ENCODE measurements at places on chromosomes 2 and 18.

GRCh38 chr2:158135096-158135495, 33.4 kb downstream of the UPP2 start:
- DNase-seq, result no peak

- DNase-seq, result no peak
These were observed 21.6 kb upstream of the ARHGEF4 start for GRCh38 chr2:130814931-130815680.

GRCh38 chr2:12321886-12322285, 394.9 kb upstream of the TRIB2 start:
- no peak for DNase-seq

DNA sequence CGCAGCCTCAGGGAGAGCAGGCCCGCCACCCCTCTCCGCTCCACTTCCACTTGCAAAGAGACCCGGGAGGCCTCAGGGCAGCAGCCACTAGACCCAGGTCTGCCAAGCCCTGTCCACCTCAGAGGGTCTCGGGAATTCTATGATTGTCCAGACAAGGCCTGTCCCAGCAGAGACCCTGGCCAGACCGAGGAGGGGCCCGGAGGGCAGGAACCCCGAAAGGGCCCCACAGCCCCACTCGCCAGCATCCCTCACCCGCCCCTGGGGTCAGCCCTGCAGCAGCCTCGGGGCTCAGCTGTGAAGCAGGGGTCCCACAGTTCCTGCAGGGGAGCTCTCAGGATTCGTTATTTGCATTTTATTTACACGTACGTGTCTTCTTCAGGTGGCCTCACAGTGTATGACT, 269.5 kb downstream of the EIPR1 start:
- DNase-seq, result no peak

DNA sequence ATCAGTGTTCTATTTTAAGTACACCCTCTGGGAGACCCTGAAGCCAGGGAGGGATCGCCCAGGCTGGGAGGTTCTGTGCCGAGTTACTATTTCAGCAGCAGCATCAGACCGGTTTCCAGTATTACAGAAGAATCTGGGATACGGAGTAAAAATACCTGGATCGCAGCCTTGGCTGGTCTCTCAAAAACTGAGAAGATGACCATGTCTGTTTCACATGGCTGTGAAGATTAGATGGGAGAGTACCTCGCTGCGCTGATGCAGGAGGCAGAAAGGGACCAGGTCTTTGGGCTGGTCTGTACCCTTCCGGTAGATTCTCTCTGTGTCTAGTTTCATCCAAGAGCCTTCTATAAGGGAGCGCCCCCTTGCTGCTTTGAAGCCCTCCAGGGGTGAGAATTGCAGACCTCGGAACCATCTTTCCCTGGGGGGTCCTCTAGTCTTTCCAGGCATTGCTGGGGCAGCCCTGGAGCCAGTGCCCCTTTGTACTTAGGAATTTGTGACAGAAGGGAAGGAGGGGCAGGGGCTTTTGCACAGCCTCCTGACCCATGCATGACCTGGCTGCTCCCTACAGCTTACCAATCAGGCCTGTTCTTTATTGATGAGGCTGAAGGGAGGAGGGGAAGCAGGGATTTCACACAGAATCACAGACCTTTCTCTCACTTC, 56.3 kb upstream of the MAPRE3 start:
- no peak for DNase-seq

DNA sequence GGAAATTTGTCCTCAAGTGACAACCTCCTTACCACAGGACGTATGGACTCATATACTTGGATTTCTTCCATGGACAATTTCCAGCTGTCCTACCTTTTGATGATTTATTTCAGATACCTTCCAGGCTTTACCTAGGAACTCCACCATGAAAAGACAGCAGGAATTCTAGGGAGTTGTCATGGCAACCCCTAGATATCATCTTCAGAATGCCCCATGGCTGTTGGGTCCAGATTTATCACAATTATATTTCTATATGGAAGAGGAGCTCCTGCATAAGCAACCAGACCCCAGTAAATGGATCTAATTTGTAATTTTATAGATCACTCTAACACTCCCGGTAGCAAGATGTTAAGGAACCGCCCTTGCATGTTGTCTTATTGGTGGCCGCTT, 102.3 kb upstream of the ZNF521 start:
- no peak for DNase-seq

DNA sequence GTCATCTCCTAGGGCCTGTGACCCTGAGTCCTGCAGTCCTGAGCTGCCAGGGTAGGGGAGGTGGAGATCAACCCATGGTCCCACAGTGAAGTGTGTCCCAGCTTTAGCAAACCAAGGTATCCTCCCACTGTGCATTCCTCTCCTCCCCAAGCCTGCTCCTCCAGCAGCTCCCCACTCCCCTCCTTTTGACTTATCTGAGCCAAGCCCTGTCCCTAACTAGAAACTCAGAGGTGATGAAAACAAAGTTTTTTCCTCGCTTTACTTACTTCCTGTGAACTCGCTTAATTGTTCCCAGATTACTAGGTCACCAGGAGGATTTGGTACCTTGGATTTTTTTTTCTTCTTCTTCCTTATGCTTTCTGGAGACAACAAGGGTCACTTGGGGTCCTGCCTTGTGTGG, 80.8 kb downstream of the EHD3 start:
- DNase-seq, result no peak

DNA sequence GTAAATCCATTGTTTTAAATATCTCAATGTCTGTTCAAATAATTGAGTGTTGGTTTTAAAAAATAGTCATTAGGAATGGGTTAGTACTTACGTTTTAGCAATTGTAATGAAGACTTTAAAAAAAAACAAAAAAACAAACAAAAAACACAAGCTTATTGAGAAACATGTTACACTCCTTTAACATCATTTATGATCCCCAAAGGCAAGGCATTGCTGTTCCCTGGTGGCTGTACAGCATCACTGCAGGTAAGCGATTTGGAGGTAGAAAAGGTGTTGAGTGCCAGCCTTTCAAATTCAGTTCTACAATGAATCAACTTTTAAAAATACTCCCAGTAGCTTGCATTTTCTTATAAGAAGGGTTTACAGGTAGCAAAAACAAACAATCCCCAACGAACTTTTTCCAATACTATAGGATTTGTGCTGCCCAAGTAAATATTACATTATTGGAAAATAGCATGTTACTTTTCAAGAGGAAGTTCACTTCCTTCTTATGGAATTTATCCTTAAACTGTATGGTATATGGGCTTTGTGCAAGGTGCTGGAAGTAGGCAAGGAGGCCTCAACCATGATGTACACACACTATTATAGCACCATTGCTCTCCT, 27.5 kb downstream of the CNRIP1 start:
- DNase-seq, result peak; percentile 33

- no peak for DNase-seq
These were observed 130.0 kb upstream of the PXDN start for GRCh38 chr2:1874101-1874865.

GRCh38 chr18:73249030-73249429, 381.2 kb upstream of the NETO1 start:
- no peak for DNase-seq

DNA sequence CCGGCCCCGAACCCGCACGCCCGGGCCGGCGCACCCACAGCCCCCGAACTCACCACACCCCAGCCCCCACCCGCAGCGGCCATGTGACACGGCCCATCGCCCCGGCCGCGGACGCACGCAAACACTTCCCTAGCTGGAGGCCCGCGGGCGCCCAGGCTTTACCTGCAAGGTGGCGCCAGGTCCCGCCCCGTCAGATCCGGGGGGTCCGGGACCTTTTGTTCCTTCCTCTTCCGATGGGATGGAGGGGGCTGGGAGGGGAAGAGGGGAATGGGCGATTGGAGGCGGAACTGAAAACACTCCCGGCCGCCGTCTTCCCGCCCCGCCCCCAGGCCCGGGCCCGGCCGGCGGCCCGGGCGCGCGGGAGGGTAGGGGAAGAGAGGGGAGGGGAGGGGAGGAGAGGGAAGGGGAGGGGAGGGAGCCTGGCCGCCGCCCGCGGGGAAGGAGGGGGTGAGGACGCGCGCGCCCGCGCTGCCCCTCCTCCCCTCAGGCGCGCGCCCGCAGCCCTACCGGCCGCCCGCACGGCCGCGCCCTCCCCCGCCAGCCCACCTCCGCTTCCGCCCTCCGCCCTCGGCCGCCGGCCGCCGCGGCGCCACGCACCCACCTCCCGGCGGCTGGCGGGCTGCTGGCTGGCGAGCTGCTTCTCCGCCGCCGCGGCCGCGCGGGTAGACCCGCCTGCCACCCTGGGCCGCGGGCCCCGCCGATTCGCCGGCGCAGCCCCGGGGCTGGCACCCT, at the start of gene SMAD2:
Gene SMAD2 (minus strand): TSS at position 461 of the 732 bp plus-strand sequence. CDS start 33,903 bp downstream, outside the sequence.
- DNase-seq, result peak; percentile 89

- DNase-seq, result no peak
These were observed 5.2 kb upstream of the SPRED2 start for GRCh38 chr2:65437392-65438135.

DNA sequence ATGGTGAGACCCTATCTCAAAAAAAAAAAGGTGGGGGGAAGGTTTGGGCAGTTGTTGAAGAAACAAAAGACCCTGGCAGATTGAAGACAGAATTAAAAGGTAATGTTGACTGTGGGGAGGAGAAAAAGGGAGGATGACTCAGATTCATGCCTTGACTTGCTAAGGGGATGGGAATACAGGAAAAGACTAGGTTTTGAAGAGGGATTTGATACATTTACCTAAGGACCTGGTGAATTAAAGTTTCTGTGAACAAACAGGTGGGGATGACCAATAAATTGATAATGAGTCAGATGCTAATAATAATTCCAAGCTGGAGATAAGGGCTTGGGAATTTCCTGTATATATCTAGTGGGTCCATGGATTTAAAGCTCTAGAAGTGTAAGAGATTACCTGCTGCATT, 27.6 kb downstream of the TTR start:
- no peak for DNase-seq

DNA sequence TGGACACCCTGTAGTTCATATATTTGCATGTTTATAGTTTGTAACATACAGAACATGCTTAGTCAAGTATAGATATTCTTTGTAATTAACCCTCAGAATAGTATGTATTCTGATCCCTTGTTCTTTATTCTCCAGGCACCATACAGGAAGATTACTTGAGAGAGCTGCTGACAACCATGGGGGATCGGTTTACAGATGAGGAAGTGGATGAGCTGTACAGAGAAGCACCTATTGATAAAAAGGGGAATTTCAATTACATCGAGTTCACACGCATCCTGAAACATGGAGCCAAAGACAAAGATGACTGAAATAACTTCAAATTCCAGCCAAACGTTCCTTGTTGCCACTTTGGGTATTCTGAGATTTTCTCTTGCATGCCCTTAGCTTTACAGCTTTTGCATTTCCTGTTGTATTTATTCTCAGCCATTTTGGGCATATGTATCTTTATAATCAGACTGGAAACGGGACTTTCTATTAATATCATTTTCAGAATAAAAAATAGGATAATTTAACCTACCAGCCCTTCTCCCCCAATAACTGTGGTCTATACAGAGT, 6.2 kb upstream of the MYL12B start:
- DNase-seq, result no peak

DNA sequence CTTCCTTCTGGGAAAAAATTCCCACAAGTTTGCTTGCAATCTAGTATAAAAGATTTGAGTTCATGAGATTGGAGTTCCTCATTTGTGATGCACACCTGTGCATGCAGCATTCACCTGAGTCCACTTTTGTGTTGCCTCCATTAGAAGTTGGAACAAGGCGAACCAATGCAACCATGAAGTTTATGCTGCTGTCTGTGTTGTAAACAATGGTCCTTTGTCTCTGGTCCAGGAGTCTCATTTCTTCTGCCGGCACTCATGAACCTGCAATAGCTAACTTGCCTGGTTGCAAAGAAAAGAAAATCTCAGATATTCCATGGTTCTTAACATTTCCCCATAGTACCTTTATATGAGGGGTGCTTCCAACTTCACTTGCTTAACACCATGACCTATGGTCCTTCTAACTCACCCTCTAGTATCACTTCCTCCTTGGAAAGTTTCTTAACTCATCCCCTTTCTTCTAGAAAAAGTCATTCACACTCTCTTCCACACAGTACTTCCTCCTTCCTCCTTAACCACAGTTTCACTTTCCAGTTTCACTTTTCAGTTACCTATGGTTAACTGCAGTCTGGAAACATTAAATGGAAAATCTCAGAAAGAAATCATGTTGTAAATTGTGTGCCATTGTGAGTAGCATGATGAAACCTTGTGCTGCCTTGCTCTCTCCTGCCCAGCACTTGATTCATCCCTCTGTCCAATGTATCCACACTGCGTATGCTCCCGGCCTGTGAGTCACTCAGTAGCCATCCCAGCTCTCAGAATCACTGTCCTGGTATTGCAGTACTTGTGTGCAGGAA, 128.8 kb upstream of the TRIB2 start:
- no peak for DNase-seq

DNA sequence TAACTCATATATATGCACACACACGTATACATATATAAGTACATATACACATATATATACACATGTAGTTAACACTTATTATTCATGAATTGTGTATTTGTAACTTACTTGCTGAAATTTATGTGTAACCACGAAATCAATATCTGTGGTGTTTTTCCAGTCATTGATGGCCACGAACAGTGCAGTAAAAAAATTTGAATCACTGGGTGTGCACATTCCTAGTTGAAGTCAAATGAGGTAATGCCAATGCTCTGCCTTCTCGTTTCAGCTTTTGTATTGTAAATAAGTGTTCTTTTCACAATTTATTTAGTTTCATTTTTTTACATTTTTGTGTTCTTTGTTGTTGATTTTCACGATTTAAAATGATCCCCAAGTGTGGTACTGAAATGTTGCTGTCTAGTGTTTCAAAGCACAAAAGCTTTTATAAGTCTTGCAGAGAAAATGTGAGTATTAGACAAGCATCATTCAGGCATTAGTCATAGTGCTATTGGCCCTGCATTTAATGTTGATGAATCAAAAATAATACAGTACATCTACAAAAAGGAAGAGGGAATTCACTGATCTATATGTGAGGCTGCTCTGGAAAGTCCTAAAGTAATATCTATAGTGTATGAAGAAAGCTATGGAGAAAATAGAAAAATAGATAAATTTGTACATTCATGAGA, 419.0 kb downstream of the DSC3 start:
- no peak for DNase-seq

DNA sequence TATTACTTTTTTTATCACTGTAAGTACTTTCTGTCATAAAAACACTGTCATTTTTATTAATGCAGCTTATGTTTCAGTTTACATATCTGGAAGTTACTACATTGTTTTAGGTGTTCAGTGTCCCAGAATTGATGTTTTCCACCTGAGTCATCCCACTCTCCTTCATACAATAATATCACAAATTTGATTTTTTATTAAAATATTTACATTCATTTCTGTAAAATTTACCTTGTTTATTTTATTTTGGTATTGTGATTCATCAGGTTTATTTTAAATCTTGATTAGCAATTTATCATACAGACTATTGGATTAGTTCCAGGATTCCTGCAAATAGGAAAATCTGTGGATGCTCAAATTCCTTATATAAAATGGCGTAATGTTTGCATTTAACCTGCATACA, 1662.9 kb downstream of the SUCLG1 start:
- no peak for DNase-seq

DNA sequence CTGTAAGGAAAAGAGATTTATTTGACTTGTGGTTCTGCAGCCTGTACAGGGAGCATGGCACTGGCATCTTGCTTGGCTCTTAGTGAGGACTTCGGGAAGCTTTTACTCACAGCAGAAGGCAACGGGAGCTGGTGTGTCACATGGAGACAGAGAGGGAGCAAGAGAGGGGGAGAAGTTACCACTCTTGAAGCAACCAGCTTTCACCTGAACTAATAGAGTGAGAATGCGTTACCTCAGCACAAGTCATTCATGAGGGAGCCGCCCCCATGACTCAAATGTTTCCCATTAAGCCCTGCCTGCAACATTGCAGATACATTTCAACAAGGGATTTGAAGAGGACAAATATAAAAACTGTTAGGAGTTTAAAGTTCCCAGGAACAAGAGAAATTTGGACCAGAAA, 190.0 kb downstream of the CYRIA start:
- DNase-seq, result no peak

Measured in stimulated activated naive CD4-positive, alpha-beta T cell (primary cell).